T-helper 17 cell (primary cell): ENCODE measurements at places on chromosomes 1 and 21.
A peak's percentile ranks its signal among the peaks of the same experiment; 100 is the strongest.

- DNase-seq = no peak
Measured at GRCh38 chr1:53317646-53318539, 10.0 kb downstream of the LRP8 start.

GRCh38 chr21:30233228-30234020 lies 17.5 kb upstream of the CLDN8 start:
- no peak for DNase-seq

DNA sequence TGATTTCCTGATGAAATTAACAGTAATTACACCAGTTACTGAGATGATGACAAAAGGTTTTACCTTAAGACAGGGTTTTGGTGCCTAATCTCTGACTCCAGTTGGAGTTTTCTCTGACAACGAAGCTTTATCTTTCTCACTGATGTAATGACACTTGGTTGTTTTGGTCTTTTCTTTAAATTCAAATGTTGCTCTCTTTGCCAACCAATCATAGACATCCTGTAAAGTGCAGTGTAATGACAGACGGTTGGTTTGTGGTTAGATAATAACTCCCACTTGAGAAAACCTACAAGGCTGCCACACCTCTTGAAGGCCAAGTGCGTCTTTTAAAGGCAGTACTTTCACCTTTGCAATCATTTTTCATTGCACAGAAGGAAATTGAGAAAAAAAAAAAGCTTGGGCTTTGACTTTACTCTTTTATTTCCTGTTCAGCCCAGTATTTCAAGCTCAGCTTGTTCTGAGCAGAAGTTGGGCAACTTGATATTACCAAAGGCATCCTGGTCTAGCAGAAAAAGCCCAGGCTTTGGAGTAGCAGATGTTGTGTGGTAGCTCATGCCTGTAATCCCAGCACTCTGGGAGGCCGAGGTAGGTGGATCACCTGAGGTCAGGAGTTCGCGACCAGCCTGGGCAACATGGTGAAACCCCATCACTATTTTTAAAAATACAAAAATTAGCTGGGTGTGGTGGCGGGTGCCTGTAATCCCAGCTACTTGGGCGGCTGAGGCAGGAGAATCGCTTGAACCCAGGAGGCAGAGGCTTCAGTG lies 14.9 kb downstream of the PDIK1L start:
- DNase-seq = no peak

GRCh38 chr1:19458815-19459417 lies 26.4 kb downstream of the CAPZB start:
- no peak for DNase-seq

DNA sequence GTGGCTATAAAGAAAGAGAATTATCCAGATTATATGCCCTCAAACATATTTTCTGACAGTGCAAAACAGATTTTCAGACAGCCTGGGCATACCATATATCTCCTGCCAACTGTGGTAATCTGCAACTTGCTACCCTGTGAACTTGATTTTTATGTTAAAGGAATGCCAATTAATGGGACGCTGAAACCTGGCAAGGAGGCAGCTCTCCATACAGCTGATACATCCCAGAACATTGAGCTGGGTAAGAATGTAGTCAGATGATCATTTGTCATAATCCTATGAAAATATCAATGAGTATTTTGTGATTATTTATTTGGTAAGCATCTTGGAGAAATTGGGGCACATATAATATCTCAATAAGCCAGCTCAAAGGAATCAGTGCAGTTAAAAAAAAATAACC lies 124.2 kb downstream of the VPS13D start:
- DNase-seq = no peak

- DNase-seq = no peak
Measured at GRCh38 chr1:116472431-116472961, 98.3 kb downstream of the CD58 start.

GRCh38 chr1:145711213-145711651 lies 4.1 kb upstream of the PDZK1 start:
- DNase-seq = no peak

DNA sequence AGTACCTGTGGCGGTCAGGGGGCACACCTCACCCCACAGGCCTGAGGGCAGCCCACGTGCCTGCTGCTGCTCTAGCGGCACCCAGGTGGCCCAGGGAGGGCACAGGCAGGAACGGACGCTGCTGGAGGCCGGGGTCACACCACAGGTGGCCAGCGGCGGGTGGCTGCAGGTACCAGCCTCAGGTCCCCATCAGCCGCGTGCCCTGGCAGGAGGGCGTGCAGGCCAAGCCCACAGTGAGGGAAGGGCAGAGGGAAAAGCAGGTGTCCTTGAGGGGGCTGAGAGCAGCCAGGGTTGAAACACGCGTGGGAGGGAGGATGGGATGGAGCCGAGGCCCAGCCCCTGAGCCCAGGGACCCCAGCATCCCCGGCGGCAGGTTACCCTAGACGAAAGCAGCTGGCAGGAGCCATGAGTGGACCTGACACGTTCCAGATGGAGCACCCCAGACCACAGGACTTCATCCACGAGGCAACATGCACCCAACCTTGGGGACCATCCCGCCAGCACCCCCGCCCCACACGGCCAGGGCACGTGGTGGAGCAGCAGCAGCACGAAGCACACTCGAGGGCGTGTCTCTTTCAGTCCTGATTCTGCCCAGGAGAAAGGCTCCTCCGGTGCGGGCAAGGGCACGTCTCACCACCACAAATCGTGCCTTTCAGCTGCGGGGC lies 3.7 kb downstream of the SLC19A1 start:
- DNase-seq = peak; percentile 1

- no peak for DNase-seq
Measured at GRCh38 chr1:169144941-169145626, 38.6 kb downstream of the ATP1B1 start.

DNA sequence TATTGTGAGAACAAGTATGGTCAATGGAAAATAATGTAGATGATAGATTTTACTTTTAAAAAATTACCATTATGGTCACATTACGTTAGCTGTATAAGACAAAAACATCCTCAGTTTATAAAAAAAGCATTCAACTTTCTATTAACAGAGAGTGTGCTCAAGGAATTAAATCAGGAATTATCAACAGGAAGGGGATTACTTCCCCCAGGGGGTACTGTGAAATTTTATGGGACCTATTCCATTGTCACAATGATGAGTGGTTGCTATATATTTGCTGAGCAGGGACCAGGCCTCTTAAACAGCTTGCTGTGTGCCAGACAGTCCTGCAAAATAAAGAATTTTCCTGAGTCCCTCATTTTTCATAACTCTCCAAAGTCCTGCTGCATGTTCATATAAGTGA lies 21.2 kb downstream of the JAM2 start:
- DNase-seq = no peak

GRCh38 chr1:45722809-45723208 lies 27.6 kb downstream of the IPP start:
- DNase-seq = no peak

GRCh38 chr1:89821322-89822108 lies 683 bp downstream of the LRRC8D start:
- DNase-seq = peak; percentile 48

- DNase-seq = no peak
Measured at GRCh38 chr1:71413441-71414175, 332.8 kb upstream of the ZRANB2 start.

GRCh38 chr1:8348777-8349472 lies 31.0 kb downstream of the SLC45A1 start:
- DNase-seq = peak; percentile 66

GRCh38 chr1:166933633-166934032 lies 41.7 kb downstream of the ILDR2 start:
- no peak for DNase-seq

DNA sequence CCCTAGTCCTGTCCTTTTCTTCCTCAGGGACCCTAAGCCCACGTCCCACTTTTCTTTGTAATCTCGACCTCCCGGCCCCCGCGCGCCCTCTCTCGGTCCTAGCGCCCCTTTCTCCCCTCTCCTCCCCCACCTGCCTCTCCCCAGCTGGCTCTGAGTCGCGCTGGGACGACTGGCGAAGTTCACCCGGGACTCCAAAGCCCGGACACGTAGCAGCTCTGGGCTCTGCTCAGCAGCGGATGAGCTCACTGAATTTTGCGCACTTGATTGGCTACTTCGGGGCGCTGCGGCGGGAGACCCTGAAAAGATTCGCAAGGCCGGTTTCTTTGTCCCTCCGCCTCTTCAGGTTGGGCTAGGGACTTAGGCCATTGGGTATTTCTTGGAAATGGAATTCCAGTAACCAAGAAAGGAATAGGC lies 16.3 kb upstream of the ACKR1 start:
- DNase-seq = no peak

GRCh38 chr1:160108888-160109662 lies 6.5 kb upstream of the ATP1A2 start:
- no peak for DNase-seq

- no peak for DNase-seq
Measured at GRCh38 chr1:21587602-21587953, 78.4 kb downstream of the ALPL start.

GRCh38 chr1:40301541-40302299 lies 15.4 kb downstream of the COL9A2 start:
- DNase-seq = no peak

GRCh38 chr1:152461544-152461943 lies 47.5 kb upstream of the CRNN start:
- peak; percentile 37 for DNase-seq

DNA sequence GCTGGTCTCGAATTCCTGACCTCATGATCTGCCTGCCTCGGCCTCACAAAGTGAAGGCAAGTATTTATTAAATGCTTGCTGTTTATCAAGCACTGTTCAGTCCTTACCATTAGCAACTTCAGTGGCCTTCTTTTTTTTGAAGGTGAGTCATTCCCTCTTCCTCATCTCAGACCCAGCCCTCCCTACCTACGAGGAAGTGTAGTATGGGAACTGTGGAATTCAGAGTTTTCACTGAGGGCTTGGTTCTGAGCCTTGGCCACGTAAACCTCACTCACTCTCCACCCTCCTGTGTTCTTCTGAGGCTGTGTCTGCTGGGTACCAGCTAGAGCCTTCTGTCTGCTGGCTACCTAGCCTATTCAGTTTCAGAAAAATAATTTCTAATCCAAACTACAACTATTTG lies 218.3 kb upstream of the SGIP1 start:
- no peak for DNase-seq

GRCh38 chr1:78619446-78619802 lies 824 bp upstream of the IFI44L start:
- DNase-seq = no peak

GRCh38 chr1:171141688-171142415 lies 43.2 kb upstream of the FMO2 start:
- no peak for DNase-seq

- no peak for DNase-seq
Measured at GRCh38 chr1:159141584-159142390, 29.6 kb upstream of the CADM3 start.

DNA sequence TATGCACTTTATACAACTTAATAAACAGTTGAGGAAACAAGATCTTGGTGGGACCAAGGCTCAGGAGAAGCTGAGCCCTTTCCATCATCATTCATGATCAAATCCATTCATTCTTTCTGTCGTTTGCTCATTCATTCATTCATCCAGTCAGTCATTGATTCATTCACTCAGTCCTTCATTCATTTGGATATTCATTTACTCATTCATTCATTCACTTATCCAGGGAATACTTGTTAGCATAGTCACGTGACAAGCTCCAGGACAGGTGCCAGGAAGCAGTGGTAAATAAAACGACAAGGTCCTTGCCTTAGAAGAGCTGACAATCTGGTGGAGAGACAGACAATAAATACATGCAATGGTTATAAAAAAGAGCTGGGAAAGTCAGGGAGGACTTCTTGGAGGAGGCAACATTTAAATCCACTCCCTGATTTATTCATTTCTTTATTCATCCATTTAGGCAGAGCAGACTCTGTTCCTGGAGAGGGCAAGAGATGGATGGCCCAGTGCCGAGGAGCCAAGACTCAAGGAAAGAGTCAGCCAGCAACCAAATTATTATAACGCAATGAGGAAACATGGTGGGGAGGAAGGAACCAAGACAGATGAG lies 74.1 kb upstream of the CASZ1 start:
- DNase-seq = no peak

- DNase-seq = no peak
Measured at GRCh38 chr1:223315665-223316064, 48.3 kb downstream of the SUSD4 start.

DNA sequence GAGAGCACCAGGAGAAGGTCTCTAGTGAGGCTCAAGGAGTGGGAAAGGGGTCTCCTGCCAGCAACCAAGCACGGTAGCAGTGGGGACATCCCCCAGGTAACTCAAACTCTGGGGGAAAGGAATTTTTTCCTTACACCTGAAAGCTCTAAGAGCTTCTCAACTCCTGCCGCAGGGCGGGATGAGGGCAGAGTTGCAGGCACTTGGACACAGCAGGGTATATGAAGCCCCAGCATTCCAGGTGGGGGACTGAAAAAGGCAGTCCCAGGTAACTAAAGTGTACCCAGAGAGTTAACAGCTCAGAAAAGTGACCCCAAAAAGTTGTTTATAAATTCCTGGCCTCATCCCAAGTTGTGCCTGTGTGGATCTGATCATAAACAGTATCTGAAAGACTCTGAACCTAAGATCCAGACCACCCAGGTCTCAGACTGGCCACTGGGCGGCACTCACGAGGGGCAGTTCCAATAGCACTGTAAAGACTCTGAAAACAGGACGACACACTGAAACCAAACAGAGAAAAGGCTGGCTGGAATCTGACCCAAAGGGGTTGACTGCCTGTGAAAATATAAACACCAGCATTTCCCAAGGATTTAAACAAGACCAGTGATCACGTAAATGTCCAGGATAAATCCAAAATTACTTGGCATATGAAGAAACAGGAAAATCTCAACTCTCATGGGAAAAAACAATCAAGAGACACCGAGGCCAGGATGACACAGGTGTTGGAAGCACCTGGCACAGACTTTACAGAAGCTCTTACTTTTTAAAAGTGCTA lies 47.5 kb downstream of the HSF2BP start:
- DNase-seq = no peak

DNA sequence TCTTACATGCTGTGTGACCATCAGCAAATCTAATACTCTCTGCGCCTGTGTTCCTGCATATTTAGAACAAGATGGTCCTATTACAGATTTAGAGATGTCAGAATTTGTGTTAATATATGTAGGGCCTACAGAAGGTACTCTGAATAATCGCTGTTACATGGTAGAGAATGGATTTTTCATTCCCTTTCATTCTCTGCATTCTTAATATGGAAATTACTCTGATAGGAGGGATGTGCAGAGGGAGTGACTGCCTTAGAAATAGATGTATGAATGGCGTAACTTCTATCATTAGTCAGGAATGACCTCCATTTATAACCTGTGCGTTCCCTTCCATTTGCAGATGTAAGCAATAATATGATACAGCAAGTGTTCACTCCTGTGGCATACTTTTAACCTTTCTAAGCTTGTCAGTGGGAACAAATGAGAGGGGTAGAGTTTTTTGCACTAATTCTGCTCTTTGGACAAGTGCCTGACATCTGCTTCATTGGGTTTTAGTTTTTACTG lies 45.6 kb downstream of the MIA3 start:
- DNase-seq = no peak

GRCh38 chr1:35883635-35884101 lies 659 bp downstream of the AGO1 start:
- peak; percentile 61 for DNase-seq

- DNase-seq = no peak
Measured at GRCh38 chr1:172545396-172546004, 12.6 kb downstream of the SUCO start.
